ENCODE measurements at places on chromosomes 7 and 10.

GRCh38 chr7:102273749-102274712 lies 12.6 kb upstream of the SH2B2 start:
- DNase-seq, result no peak

GRCh38 chr10:4107285-4107851 lies 322.4 kb upstream of the KLF6 start:
- DNase-seq, result no peak

DNA sequence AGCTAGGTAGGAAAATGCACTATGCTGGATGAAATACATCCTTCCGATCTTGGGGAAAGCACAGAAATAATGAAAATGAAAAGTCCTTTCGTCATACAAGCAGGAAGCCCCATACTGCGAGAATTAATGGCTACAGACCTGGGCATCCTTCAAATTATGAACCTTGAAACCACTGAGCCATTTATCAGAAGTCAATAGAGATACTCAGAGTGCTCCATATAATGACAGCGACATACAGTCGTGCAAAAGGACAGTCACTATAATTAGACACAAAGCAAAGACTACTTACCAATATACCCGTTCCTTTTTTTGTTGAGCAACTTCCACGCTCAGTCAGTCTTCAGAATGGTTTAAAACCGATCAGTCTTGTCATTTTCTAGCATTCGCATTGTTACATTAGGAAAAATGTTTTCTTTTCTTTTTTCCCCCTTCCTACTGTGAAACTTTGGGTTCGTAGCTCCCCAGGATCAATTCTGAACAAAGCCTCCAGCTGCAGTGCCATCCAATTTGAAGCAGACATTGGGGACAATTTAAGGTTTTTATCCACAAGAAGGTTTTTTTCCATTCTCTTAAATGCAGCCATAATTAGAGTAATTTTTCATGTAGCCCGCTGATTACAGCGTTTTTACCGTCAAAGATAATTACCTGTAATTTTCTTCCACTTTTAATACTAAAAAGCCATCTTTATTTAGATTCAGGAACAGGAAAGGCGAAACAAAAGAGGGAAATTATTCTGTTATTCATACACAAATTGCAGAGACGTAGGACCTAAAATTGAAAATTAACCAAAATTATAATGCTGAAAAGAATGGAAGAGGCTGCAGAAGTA lies 6.4 kb downstream of the DLX6 start:
- DNase-seq, result no peak

GRCh38 chr10:79947083-79947415 lies 1.9 kb downstream of the SFTPD start:
- DNase-seq, result no peak

GRCh38 chr10:123149568-123150270 lies 1.8 kb downstream of the HMX2 start:
- DNase-seq, result no peak

GRCh38 chr10:97922022-97922758 lies 72.5 kb downstream of the GOLGA7B start:
- no peak for DNase-seq

GRCh38 chr10:68565658-68566057 lies 5.5 kb downstream of the TET1 start:
- no peak for DNase-seq

DNA sequence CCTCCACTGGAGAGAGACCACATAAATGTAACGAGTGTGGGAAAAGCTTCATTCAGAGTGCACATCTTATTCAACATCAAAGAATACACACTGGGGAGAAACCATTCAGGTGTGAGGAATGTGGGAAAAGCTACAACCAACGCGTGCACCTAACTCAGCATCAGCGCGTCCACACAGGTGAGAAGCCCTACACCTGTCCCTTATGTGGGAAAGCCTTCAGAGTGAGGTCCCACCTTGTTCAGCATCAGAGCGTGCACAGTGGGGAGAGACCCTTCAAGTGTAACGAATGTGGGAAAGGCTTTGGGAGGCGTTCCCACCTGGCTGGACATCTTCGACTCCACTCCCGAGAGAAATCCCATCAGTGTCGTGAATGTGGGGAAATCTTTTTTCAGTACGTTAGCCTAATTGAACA lies 20.6 kb downstream of the FAM200A start:
- no peak for DNase-seq
